Right cardiac atrium (tissue), 5 donors: ENCODE measurements at places on chromosomes 6 and 20. TPM values are rescaled to one million over a fixed set of nuclear protein-coding genes. Genes with fewer than 3 reads are reported as not detected.
A peak's percentile ranks its signal among the peaks of the same experiment; 100 is the strongest.

GRCh38 chr6:105745464-105746129, 340.5 kb upstream of the PRDM1 start:
- DNase-seq, result no peak

- no peak for DNase-seq
Measured at GRCh38 chr6:121816361-121816760, 380.9 kb downstream of the GJA1 start.

- DNase-seq, result no peak
Measured at GRCh38 chr20:9099372-9099771, 30.5 kb downstream of the PLCB4 start.

- DNase-seq, result no peak
Measured at GRCh38 chr6:82772851-82773717, 292.6 kb downstream of the UBE3D start.

DEFB132 gene
- not detected for total RNA-seq

DNA sequence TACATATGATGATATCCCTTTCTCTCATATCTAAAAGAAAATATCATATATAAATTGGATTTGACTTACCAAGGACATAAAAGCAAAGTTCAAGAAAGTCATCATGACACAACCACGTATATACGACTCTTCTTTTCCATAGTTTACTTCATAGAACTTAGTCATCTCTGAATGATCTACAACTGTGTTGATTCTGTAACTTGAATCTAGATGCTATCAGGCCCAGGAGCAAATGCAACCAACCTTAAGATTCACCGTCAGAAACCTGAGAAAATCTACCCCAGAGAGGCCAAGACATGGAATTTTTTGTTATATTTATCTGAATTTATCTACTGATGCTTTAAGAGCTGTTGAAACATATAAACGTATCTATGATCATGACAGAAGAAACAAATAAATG, 165.6 kb downstream of the PDE10A start:
- DNase-seq, result no peak

GRCh38 chr6:13238640-13239216, 89.6 kb downstream of the TBC1D7 start:
- no peak for DNase-seq

DNA sequence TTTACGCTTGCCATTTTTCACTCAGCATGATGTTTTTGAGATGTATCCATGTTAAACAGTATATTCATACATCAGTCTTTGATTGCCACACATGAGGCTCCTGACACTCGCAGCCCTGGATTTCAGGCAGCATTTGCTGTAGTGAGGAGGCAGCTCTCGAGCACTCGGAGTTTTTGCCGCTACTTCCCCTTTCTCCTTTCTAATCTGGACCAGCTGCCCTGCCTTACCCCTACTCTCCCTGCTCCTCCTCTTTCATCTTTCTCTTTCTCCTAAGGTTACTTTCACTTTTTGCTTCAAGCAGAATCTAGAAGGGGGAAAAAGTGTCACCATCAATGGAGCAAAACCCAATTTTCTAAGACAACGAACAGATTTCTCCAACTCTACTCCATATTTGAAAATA, 5.9 kb upstream of the CST3 start:
- DNase-seq, result no peak

LTA gene
- total RNA-seq, result not detected

UBD gene
- total RNA-seq, result not detected

ALDH8A1 gene
- total RNA-seq, result 0.24 TPM

DNA sequence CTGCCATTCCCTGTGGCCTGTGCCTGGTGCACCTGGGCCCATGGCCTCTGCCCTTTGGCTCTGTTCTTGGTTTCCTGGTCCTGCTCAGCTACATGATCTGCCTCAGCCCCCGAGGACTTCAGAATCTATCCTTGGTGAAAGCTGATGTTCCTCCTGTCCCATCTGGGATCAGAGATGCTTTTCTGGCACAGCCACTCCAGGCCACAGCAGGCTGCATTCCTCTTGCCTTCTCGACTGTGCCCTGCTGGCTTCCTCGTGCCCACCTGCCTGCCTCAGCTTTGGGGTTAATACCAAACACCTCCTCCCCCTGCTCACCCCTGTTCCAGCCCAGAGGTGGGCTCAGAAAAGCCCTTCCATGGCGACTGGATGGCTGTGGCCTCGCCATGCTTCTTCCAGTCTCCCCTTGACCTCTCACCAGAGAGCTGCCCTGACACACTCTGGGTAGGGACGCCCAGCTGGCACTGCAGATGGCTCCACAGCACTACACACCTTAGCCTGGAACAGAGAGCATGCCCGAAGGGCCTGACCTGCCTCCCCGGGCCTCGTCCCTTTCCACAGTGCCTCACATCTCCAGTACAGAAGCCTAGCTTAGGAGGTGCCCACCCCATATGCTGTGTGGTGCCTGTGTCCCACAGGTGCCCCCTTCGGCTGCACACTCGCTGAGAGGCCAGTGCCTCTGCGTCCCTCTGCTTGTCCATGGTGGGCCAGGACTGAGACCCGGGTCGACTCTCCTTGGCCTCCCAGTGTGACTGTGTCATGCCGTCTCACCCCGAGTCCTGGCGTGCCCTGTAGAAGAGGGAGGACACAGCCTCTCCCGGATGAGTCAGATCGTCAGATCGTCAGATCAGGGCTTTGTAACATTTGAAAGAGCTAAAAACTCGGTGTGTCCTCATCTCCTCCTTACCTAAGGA, 148.8 kb downstream of the DTNBP1 start:
- DNase-seq, result no peak

DNA sequence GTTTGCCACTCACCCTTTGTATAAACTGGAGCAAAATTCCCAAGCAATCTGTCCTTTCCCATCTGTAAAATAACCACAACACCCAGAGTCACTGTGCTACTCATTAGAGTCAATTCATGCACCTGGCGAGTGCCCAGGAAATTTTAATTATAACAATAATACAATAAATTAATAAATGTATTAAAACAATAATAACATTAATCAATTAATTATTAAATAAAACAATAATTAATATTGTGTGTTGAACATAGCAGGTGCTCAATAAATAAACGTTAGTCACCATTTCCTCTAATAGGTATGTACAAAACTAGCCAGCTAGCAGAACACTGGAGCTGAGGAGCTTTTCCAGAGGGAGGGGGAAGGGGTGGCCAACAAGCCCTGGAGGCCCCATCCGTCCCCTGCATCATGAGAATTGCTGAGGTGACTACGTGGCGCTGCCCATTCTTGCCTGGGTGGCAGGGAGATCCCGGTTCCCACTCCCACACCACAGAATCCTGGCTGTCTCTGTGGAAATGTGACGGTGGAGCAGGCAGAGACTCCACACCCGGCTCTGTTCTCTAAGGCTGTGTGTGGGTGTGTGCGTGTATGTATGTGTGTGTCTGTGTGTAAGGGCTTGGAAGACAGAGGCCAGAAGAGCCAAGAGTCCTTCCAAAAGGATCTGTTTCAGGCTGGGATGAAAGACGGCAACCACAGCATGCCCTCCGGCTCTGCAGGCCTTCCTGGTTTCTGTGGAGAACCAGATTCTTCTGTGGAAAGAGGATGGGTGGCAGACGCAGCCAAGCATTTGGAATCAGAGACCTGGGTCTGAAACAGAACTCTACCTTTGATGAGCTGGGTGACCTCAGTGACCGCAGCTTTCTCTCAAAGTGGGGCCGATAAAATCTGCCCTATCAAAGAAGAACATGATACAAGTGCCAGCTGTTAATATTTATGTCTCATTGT, 18.8 kb upstream of the EZR start:
- peak; percentile 29 for DNase-seq

SLC22A1 gene
- total RNA-seq, result 0.21 TPM
